ENCODE measurements at places on chromosomes 2 and 18.

DNA sequence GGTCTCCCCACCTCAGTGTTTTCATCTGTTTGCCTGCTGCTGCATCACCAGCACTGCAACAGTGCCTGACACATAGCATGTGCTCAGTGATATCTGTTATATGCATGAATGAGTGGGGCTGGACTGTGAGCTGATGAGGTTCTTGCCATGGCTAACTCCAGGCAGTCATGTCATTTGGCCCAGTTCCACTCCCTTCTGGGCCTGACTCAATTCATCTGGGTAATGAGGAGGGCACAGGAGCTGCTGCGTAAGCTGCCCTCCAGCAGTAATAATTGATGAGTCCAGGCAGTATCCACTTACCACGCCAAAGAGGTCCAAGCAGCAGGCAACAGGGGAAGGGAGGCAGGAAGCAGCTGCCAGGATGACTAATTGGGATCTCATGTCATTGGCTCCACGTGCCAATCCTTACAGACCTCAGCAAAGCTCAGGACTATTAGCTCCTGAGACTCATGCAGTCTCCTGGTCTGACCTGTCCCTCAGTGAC is 34.1 kb upstream of the MAT2A start:
- peak; percentile 99 for DNase-seq

- DNase-seq: no peak
These were observed 9.7 kb downstream of the CYBRD1 start for GRCh38 chr2:171531836-171532450.

DNA sequence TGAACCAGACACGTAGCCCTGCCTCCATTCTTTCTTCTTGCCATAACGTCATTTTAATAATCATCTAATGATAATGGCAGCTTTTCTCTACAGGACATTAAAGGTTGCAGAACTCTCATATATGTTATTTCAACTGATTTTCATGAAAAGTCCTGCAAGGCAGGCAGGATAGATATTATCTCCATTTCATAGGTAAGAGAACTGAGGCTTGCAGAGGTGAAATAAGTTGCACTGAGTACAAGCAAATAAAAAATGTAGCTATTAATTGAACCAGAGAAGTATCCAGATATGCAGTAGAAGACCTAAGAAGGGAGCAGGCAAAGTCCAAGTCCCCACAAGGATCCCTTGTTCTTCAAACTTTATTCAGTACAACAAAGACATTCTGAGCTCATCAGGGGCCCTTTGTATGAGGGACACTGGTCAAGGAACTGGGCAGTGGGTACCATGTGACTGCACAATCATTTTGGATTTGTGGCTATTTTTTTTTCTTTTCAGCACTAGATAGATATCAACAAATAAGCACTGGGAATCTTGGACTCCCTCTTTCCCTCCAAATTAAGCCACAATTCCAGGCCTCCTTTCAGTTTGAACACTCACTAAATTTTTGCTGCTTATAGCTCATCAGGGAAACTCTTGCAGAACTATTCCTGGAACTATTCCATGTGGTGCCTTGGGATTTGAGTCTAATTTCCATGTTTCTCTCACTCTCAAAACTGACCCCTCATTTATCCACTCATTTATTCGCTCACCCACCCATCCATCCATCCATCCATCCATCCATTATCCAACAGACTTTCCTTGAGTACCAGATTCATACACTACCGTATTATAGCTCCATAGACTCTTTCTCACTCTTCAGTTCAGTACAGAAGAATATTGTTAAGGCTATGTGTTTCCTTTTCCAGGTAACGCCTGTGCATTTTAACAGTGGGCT is 44.6 kb downstream of the APOB start:
- DNase-seq: no peak

- no peak for DNase-seq
These were observed 131.6 kb upstream of the DLGAP1 start for GRCh38 chr18:4586731-4587130.

- DNase-seq: no peak
These were observed 6.6 kb upstream of the CAB39 start for GRCh38 chr2:230706053-230706521.

DNA sequence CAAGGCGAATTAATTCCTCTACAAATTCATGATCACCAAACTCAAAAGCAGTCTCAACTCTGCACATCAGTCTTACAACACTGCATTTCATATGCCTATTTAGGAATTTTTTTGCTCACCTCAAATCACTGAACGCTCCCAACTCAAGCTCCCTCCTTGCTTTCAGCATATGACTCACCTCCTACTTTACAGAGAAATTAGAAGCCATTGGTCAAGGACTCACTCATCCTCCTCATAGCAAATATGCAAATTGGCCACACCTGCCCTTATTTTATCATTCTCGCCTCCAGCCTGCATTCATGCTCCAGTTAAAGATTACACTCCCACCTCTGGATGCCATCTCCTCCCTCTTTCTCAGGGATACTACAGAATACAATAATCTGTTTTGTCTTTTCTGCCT is 148.8 kb downstream of the MBD2 start:
- no peak for DNase-seq

DNA sequence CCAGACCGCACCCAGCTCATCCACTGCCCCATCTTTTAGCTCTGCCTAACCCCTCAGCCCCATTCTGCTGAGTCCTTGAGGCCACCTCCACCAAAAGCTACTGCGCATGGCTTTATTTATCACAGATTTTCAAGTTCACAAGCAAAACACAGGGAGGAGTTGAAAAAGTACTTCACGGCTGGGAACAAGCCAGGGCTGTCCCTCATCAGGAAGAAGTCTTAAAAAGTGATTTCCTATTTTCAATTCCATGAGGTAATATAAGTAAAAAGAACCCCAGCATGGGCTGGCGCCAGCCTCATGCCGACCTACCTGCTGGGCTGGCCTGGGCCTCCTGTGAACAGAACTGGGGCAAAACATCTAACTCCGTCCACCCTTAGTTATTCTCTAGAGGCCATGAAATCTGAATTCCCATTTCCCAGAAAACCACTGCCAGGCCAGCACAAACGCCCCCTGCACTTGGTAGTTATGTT is 69.0 kb downstream of the POLR1A start:
- no peak for DNase-seq

- no peak for DNase-seq
These were observed 55.4 kb downstream of the COL5A2 start for GRCh38 chr2:189124175-189124574.

DNA sequence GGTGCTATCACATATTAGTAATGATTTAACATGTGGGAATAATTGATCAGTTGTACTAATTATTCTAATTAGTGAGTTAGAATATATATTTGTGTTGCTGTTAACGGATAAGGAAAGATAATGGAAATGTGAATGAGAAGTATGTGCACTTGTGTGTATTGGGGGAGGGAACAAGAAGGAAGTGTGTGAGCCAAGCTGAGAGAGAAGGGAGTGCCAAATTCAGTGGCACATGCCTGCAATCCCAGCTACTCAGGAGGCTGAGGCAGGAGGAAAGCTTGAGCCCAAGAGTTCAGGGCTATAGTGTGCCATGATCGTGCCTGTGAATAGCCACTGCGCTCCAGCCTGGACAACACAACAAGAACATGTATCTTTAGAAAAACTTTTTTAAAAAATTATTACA is 9.3 kb downstream of the BARD1 start:
- no peak for DNase-seq

DNA sequence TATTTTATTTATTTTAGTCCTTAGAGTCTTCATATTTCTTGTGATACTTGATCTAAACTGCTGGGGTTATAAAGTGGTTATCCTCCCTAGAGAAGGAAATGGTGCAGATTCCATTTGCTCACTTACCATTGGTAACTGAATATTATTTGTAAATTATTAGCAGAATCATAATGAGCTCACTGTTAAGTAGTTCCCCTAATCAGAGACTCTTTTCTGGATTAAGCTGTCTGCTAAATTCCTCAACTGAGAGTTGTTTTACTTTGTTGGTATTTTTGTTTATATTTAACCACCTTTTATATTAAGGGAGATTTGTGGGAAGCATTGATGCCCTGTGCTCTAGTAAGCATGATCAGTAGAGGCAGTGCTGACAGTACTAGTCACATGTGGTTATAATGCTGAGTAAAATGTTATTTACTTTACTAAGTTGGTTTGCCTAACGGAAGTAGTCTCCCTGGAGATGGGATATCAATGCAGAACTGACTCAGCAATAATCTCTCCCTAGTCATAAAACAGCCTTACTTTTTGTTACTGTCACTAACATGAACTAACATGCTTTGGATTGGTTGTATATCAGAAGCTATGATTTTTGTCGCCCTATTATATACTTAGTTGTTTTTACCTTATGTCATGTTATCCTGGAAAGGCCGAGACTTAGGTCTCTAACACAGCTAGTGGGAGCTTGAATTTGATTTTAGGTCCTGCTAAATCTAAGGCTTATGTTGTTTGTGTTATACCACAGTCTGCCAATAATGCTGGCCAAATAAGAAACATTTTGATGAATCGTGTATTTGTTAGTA is 166.7 kb downstream of the MCFD2 start:
- DNase-seq: peak; percentile 87

- no peak for DNase-seq
These were observed 67.1 kb downstream of the MGAT5 start for GRCh38 chr2:134320930-134321329.

GRCh38 chr2:61443342-61444041 is 27.4 kb downstream of the USP34 start:
- no peak for DNase-seq

DNA sequence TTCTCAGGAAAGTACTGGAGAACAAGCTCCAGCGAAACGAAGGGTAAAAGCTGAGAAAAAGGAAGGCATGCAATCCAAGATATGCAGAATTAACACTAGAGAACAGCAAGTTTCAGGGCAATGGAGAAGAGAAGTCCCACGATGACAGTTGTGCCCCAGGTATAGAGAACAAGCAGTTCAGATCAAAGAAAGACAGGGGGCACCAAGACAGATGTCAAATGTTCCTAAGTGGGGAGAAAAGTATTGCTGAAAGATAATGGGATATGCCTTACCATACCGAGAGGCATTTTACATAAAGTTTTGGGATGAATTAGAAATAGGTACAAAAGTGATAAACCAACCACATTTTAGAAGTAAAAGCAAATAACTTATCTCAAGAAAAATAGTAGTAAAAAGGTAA is 79.1 kb upstream of the UBE2E3 start:
- DNase-seq: no peak

- peak; percentile 35 for DNase-seq
These were observed 179.7 kb downstream of the AGPS start for GRCh38 chr2:177572236-177572671.

GRCh38 chr18:9386879-9387278 is 52.3 kb downstream of the TWSG1 start:
- DNase-seq: no peak

DNA sequence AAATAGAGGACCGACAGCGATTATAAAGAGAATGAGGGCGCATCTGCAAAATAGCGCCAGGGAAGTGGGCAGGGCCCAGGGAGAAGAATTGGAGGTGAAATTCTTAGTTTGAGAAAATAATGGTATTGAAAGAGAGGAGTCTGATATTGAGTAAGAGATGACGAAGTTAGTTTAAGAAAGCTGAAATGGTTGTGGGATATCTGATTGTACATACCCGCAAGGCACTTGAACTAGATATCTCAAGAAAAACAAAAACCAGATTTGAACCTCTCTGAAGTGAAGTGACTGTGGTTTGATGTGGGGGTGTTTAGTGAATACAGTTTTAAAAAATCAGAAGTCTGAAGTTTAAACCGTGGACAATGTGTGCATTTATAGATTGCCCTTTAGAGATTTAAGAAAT is 38.9 kb downstream of the ZNF532 start:
- DNase-seq: no peak

GRCh38 chr2:162560291-162560690 is 216.4 kb downstream of the GCA start:
- no peak for DNase-seq

- no peak for DNase-seq
These were observed 27.4 kb downstream of the ASB18 start for GRCh38 chr2:236236559-236237452.

- peak; percentile 44 for DNase-seq
These were observed 9.8 kb upstream of the ERBB4 start for GRCh38 chr2:212548455-212548819.

- no peak for DNase-seq
These were observed 233.5 kb downstream of the DYM start for GRCh38 chr18:49227001-49227380.

DNA sequence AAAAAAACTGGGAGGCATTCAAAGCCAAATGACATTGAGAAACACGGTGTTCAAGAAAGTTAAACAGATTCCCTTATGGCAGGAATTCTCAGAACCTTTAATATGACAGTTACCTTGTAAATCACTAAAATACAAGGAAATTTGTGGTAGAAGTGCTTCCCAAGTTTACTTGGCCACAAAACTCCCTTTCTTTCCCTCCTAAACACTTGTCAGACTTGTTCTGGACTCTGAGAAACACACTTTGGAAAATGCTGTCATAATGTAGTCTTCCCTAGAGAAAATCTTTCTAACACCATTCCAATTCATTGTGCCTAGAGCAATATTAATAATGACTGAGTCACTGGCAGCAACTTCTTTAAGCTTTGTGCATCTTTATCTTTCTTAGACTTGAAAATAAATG is 140.4 kb downstream of the ANKRD44 start:
- peak; percentile 10 for DNase-seq

- peak; percentile 27 for DNase-seq
These were observed 28.2 kb upstream of the GIGYF2 start for GRCh38 chr2:232668805-232669444.

GRCh38 chr18:35549564-35549963 is 32.0 kb upstream of the GALNT1 start:
- no peak for DNase-seq

GRCh38 chr2:104757056-104757455 is 96.9 kb upstream of the POU3F3 start:
- no peak for DNase-seq

DNA sequence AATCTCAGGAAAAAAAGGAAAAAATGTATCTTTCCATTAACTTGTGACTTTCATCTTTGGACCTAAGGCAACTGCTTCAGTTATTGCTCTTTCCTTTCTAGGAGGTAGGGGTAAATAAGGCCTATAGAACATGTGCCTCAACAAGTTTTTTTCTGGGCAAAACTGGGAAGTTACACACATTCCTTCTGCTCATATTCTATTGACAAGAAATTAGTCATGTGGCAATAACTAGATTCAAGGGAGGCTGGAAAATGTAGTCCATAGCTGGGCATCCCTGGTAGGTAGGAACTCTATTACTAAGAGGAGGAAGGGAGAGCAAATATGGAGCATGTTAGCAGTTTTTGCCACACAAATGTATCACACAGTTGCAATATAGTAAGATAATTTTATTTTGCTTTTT is 37.7 kb upstream of the NEMP2 start:
- no peak for DNase-seq

DNA sequence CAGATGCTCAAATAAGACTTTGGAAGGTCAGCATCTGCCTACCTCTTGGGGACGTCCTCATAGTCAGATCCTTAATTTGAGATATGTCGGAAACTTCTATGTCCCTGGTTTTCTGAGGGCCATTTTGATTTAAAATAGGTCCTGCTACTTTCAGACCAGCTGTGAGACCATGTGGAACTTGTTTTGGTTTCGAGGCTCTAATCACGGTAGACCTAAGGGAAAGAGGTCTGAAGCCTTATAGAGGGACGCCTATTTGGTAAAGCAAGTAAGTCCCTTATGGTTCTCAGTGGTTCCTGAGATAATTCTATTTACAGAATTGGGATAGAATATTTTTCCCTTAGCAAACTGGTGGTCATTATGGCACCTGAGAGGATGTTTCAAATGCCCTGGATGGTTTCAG is 75.1 kb downstream of the RFTN2 start:
- DNase-seq: no peak

- DNase-seq: no peak
These were observed 99.8 kb upstream of the VWC2L start for GRCh38 chr2:214311031-214311533.

All from fibroblast of mammary gland (primary cell).